ENCODE measurements at places on chromosomes 1 and 21. TPM values are rescaled to one million over a fixed set of nuclear protein-coding genes. Genes with fewer than 3 reads are reported as not detected.
A peak's percentile ranks its signal among the peaks of the same experiment; 100 is the strongest.

GRCh38 chr1:60273185-60273584 is 199.6 kb upstream of the C1orf87 start:
- H3K4me1 ChIP-seq, result peaks cover 19% of the 10 kb centered on the region
- no peaks in the 10 kb centered on the region for H3K27me3 ChIP-seq
- H3K27ac ChIP-seq, result no peak overlapping the region
- H3K4me3 ChIP-seq, result no peak overlapping the region

DNA sequence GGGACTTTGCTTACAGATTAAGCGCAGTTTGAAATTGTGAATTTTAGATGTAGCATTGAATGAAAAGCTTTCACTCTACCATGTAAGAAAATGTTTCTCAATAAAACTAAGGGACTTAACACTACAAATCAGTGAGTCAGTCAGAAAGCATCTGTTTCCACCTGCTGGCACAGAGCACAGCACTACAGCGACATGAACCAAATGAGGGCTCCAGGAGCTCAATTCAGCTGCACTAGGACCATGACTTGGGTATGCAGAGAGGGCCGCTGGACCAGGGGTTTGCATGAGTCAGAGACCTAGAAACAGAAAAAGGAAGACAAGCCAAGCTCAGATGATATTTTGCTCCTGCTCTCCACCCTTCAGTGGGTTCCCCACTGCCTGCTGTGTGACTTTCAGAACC is 5.2 kb downstream of the SUSD4 start:
- H3K27me3 ChIP-seq, result no peaks in the 10 kb centered on the region
- DNase-seq, result no peak
- H3K36me3 ChIP-seq, result no peaks in the 10 kb centered on the region

The RXFP4 gene
- not detected for total RNA-seq

DNA sequence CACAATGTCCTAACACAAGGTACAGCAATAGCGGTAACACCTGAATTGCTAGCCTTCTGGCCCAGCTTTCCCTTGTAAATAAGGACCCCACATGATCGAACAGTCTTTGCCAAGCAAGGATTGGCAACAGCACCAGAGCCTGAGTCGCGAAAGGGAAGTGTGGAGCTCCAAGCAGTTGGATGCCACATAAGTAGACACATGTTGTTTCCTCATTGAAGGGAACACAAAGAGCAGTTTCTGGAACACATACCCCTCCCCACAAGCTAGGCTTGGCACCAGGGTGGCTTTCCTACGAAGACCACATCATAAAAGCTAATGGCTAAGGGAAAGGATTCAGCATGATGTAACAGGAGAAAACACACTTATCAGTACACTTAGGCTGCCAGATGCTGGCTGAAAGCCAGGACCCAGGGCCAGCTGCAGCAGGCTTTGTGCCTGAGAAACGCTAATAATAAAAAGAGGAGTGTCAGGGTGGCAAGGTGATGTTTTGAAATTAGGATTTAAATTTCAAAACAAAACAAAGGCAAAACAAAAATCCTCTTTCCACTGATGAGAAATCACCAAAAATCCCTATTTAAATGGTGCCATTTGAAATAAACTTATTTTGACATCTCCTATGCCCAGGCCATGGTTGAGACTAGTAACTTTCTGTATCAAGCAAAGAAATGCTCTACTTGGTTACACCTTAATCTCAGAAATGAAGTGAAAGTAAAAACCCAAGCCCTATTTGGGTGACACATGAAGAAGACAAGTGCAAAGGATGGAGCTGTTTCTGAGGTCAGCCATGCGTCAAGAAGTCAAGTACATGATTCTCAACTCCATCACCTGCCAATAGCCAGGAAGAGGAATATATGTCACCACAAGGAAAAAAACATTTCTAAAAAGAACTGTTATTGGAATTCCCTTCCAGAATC is 11.9 kb upstream of the CPLANE2 start:
- H3K27me3 ChIP-seq, result no peaks in the 10 kb centered on the region
- peaks cover 32% of the 10 kb centered on the region for H3K4me1 ChIP-seq
- H3K4me3 ChIP-seq, result no peak overlapping the region
- DNase-seq, result peak; percentile 87
- H3K36me3 ChIP-seq, result peaks cover 9% of the 10 kb centered on the region

GRCh38 chr1:236018885-236019453 is 45.9 kb downstream of the NID1 start:
- H3K4me1 ChIP-seq, result no peaks in the 10 kb centered on the region
- peak; percentile 21 for DNase-seq
- no peaks in the 10 kb centered on the region for H3K36me3 ChIP-seq
- H3K4me3 ChIP-seq, result no peak overlapping the region
- H3K27me3 ChIP-seq, result no peaks in the 10 kb centered on the region
- H3K27ac ChIP-seq, result peak overlapping the region; percentile 4

DNA sequence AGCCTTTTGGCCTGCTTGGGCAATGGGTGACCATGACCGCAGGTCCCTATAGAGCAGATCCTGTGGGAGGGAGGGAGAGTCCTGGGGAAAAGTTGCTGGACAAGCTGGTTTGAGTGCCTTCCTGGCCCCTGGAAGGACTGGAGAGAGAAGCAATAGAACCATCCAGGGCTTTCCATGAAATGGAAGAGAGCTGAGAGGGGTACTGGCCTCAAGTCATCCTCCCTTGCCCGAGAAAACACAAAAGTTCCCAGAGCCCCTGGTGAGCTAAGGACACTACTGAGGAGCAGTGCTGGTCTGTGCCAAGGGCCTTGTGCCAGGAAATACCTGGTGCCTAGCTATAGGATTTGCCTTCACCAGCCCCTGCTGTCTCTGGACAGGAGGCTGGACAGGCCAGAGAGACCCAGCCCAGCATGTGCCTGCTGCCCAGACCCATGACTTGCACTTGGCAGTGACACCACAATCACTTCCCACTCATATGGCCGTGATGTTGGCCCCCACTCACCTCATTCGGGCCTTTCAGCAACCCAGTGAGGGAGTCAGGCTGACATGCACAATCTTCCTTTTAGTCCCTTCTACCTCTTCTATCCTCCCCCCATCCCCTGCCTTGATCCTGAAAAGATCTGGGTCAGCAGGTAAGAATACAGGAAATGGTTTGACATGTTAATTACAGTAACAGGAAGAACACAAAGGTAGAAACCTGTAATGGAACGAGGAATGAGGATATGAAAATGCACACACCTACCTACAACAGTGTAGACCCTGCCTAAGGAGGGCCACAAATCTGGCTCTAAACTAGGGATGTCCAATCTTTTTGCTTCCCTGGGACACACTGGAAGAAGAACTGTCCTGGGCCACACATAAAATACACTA is 7.0 kb downstream of the SH3BP5L start:
- H3K27ac ChIP-seq, result no peak overlapping the region
- DNase-seq, result no peak
- H3K4me3 ChIP-seq, result no peak overlapping the region
- peaks cover 18% of the 10 kb centered on the region for H3K36me3 ChIP-seq
- H3K27me3 ChIP-seq, result no peaks in the 10 kb centered on the region
- peaks cover 6% of the 10 kb centered on the region for H3K4me1 ChIP-seq

- DNase-seq, result no peak
- no peak overlapping the region for H3K27ac ChIP-seq
- no peaks in the 10 kb centered on the region for H3K27me3 ChIP-seq
- no peaks in the 10 kb centered on the region for H3K36me3 ChIP-seq
- H3K4me1 ChIP-seq, result no peaks in the 10 kb centered on the region
- no peak overlapping the region for H3K4me3 ChIP-seq
These were observed 78.0 kb downstream of the SYT6 start for GRCh38 chr1:114075546-114076242.

The CFHR2 gene
- total RNA-seq, result 0.28 TPM

- H3K27me3 ChIP-seq, result no peaks in the 10 kb centered on the region
- H3K36me3 ChIP-seq, result no peaks in the 10 kb centered on the region
- no peaks in the 10 kb centered on the region for H3K4me1 ChIP-seq
- no peak overlapping the region for H3K27ac ChIP-seq
These were observed 123.6 kb upstream of the RUNX3 start for GRCh38 chr1:25053576-25054250.

GRCh38 chr1:32082022-32082421 is 9.3 kb downstream of the TMEM39B start:
- no peaks in the 10 kb centered on the region for H3K4me1 ChIP-seq
- no peak overlapping the region for H3K4me3 ChIP-seq
- DNase-seq, result no peak
- H3K36me3 ChIP-seq, result peaks cover 9% of the 10 kb centered on the region
- no peak overlapping the region for H3K27ac ChIP-seq

- no peaks in the 10 kb centered on the region for H3K36me3 ChIP-seq
- H3K4me3 ChIP-seq, result no peak overlapping the region
- H3K27me3 ChIP-seq, result no peaks in the 10 kb centered on the region
- H3K4me1 ChIP-seq, result no peaks in the 10 kb centered on the region
These were observed 6.3 kb downstream of the ERG start for GRCh38 chr21:38492007-38492406.

The MPL gene
- total RNA-seq, result not detected

The KRTAP19-3 gene
- total RNA-seq, result not detected

GRCh38 chr21:45403825-45404729 is 888 bp upstream of the COL18A1 start:
- H3K36me3 ChIP-seq, result no peaks in the 10 kb centered on the region
- H3K4me3 ChIP-seq, result peak overlapping the region; percentile 26
- H3K4me1 ChIP-seq, result no peaks in the 10 kb centered on the region
- no peaks in the 10 kb centered on the region for H3K27me3 ChIP-seq

DNA sequence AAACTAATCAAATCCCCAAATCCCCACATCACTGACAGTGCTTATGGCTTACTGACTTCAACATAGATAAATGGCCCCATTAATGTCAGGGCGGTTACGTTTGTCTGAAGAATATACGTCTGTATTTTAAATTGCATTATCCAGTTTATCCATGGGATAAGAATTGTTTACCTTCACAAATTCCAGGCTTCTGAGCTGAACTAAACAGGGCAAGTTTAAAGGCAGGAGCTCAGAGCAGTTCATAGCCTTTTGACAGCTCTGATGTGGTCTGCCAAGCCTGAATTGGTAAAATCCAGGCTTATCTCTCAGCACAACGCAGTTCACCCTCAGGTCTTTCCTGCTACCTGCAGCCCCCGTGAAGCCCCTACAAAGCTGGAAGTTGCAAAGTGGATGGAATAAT is 79.5 kb upstream of the GREM2 start:
- H3K4me3 ChIP-seq, result no peak overlapping the region
- no peak overlapping the region for H3K27ac ChIP-seq
- no peaks in the 10 kb centered on the region for H3K36me3 ChIP-seq
- no peak for DNase-seq
- no peaks in the 10 kb centered on the region for H3K4me1 ChIP-seq

DNA sequence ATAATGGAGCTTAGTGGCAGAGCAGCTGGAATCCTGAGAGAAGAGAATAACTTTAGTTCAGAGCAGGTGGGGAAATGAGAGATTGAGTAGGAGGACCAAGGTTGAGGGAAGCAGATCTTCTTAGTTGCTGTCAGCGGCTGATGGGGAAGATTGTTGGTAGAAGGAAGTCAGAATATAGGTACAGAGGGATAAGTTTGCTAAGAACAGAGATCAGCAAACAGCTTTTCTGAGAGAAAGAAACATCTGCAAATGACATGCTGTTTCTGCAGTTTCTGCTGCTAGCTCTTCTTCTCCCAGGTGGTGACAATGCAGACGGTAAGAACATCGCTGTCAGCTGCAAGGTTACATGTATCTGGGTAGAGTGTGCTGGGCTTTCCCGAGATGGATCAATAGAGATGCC is at the start of gene CD1C:
Gene CD1C (plus strand): TSS at position 113 of the 400 bp plus-strand sequence. CDS start 142 bp downstream, at position 255.
- no peak within 1 kb of the TSS for H3K27ac ChIP-seq
- H3K4me1 ChIP-seq, result no peaks in the 10 kb centered on the region
- no peaks in the 10 kb centered on the region for H3K27me3 ChIP-seq

The GABPA gene
- 7.1 TPM for total RNA-seq

The AMY1C gene
- not detected for total RNA-seq

DNA sequence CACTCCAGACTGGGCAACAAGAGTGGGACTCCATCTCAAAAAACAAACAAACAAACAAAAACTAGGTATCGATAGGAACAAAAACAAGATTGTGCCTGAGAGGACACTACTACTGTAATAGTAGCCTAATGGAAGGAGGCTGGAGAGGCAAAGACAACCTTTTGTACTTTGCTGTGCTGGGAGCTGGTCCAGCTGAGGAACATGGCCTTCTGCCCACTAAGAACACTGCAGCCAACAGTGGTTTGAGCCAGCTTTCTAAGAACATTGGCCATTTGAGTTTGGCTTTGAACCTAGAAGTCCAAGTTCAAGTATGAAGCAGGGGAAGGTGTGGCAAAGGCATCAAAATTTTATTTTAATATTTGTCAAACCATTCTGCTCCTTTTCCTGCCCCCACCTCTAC is 22.7 kb upstream of the RGS8 start:
- no peaks in the 10 kb centered on the region for H3K27me3 ChIP-seq
- DNase-seq, result no peak
- no peaks in the 10 kb centered on the region for H3K36me3 ChIP-seq
- H3K4me1 ChIP-seq, result no peaks in the 10 kb centered on the region

- H3K4me1 ChIP-seq, result no peaks in the 10 kb centered on the region
- H3K27me3 ChIP-seq, result no peaks in the 10 kb centered on the region
- H3K4me3 ChIP-seq, result no peak overlapping the region
- no peaks in the 10 kb centered on the region for H3K36me3 ChIP-seq
These were observed 117.5 kb upstream of the HOOK1 start for GRCh38 chr1:59697150-59697800.

DNA sequence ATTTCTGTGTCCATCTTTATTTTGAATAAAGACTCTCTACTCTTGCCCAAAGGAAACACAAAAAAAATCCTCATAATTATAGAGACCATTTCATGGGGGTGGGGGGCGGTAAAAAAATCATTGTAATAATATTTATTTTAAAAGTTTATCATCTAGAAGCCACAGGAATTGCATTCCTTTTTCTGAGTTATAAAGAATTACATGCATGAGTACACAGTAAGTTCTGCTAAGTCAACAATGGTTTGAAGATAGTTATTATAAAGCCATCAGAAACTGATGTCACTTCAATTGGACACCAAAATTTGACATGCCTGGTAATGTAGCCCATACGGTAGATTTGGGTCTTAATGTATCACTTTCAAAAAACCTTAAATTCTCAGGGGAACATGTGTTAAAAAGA is 478.1 kb upstream of the NR5A2 start:
- H3K4me1 ChIP-seq, result no peaks in the 10 kb centered on the region
- no peak overlapping the region for H3K4me3 ChIP-seq
- no peak for DNase-seq
- H3K27ac ChIP-seq, result no peak overlapping the region

GRCh38 chr1:45304311-45305081 is 22.2 kb upstream of the HPDL start:
- no peaks in the 10 kb centered on the region for H3K27me3 ChIP-seq
- H3K4me1 ChIP-seq, result peaks cover 4% of the 10 kb centered on the region
- DNase-seq, result peak; percentile 20
- peak overlapping the region; percentile 90 for H3K27ac ChIP-seq
- H3K36me3 ChIP-seq, result no peaks in the 10 kb centered on the region

The CHODL gene
- 0.25 TPM for total RNA-seq

The PLK3 gene
- 6.1 TPM for total RNA-seq

The KDM5B gene
- total RNA-seq, result 47.0 TPM

DNA sequence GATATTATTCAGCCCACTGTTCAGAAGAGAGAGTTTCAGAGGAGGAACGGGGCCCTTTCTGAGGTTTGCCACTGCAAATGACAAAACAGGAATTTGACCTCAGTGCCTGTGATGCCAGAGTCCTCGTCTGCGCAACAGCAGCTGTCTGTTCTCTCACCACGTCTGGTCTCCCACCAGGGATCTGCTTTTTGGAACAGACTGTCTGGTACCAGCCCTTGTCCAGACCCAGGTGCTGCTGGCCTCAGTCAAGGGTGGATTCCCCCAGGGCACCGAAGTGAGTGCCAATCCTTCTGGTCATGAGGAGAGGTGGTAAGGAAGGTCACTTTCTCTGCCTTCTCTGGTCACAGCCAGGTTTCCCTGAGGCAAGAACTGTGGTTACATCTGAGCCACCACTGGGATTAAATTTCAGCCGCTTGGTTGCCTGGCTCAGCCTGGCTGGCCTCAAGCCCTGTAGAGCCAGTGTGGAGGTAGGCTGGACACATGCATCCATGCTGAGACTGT is 2.3 kb upstream of the BCAN start:
- no peak for DNase-seq
- H3K27me3 ChIP-seq, result no peaks in the 10 kb centered on the region
- no peaks in the 10 kb centered on the region for H3K36me3 ChIP-seq
- peaks cover 8% of the 10 kb centered on the region for H3K4me1 ChIP-seq

Measured in pancreas (tissue), 10 donors.